Activated T-cell treated with anti-CD3 and anti-CD28 coated beads for 48 hours (primary cell): ENCODE measurements at places on chromosomes 12 and 14.

GRCh38 chr12:101695706-101696105 is 1.7 kb upstream of the CHPT1 start:
- no peak for DNase-seq

- no peak for DNase-seq
Observed at GRCh38 chr12:103269946-103270345, 225.8 kb downstream of the C12orf42 start.

- DNase-seq, result no peak
Observed at GRCh38 chr14:55585854-55586253, 5.8 kb downstream of the KTN1 start.

GRCh38 chr12:63805704-63806672 is 26.3 kb downstream of the RXYLT1 start:
- no peak for DNase-seq

GRCh38 chr14:68690089-68690958 is 102.5 kb downstream of the ZFP36L1 start:
- no peak for DNase-seq

DNA sequence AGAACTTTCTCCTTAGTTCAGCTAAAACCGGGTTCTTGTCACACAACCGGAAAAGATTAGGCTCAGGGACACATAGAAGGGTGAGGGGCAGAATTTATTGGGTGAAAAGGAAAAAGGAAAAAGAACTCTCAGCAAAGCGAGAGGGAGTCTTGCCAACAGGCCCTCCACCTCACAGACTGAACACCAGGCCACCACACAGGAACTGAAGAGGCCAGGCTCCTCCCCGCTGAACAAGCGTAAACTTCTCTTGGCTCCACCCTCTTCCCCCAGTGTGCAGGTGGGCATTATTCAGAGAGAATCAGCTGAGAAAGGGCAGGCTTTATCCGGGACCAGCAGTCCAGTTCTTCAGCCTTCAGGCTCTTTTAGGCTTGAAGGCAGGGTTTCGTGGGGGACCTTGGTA is 125.6 kb upstream of the FGD4 start:
- DNase-seq, result peak; percentile 21

DNA sequence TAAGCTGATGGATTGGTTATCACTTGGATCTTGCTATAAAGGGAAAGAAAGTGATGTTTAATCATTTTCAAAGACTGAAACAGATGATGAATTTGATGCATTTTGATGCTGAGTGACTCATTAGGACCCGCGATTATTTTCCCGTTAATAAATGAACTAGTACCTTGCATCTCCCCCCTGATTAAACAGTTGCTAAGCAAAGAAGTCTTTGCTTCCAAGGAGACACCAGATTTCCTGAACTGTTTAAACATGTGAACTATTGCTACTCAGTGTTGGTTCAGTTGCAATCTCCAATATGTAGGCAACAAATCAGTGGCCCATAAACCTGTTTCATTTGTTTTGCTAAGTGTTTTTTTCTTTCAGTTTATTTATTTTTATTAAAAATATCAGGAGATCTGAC is 375.2 kb downstream of the AACS start:
- no peak for DNase-seq

DNA sequence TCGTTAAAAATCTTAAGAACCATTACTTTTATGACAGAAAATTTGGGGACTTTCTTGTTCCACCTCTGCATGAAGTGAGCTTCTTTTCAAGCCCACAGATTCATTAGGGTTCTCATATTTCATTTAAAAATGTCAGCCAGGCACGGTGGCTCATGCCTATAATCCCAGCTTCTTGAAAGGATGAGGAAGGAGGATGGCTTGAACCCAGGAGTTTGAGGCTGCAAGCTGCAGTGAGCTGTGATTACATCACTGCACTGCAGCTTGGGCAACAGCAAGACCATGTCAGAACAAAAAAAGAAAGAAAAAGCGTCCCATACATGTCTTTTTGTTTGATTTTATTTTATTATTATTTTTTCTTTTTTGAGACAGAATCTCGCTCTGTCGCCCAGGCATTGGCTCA is 43.4 kb upstream of the ATF1 start:
- no peak for DNase-seq

DNA sequence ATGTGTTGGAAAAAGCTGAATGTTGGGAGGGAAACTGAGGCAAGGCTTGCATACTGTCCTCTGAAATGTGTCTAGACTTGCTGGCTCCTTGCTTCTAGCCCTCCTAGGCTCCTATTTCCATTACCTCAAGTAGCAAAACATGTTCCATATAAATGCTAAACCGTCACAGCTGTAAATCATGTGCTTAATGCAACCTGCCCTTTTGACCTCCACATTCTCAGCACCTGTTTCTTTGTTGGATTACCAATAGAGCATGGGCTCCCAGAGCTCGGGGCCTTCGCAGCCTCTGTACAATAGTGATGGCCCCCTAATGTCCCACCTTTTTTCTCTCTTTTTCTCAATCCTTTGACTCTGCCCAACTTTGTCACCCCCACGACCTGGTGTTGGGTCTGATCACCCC is 23.3 kb downstream of the RERGL start:
- DNase-seq, result no peak

DNA sequence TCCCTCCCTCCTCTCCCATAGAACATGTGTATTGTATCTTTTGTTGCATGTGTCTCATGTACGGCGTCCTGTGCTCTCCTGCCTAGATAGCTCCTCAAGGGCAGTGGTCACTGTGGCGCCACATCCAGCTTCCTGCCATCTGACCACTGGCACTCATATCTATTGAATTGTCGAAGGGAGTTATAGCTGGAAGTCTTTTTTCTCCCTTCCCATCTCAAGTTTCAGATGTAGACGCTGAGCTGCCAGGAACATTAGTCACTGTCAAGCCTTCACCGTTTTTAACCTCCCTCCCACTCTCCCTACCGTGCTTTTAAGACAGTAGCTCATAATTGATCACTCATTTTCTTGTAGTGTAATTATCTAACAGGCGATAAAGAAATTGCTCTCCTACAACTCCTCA is 33.0 kb downstream of the MTHFD1 start:
- no peak for DNase-seq

GRCh38 chr14:67285876-67286452 is 44.7 kb downstream of the PALS1 start:
- no peak for DNase-seq

DNA sequence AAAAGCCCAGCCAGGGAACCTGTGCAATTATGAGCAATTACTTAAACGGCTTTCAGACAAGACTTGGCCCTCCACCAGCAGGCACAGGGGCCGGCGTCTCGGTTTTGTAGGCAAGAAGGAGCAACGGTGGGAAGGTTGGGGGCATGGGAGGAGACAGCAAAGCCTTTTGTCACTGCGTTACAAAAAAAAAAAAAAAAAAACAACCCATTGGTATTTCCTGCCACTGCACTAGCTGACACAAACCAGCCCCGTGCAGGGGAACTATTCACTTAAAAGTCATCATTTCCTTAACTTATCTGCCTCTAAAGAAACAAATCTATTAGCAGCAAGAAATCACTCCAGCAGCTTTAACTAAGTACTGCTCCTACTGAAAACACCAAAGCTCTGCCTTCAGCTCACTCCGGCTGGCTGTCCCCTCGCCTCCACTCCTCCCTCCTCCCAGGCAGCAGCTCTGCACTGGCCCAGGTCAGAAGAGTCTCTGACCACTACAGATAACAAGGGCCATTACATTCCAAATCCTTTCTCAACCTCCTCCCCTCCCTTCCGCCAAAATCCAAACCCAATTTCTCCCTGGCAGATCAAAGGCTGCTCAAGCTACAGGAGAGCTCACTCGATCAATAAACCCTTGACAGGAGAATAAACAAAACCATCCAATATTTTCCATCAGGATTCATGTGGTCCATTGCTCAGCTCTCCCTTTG is 105.2 kb upstream of the CDKN3 start:
- no peak for DNase-seq

DNA sequence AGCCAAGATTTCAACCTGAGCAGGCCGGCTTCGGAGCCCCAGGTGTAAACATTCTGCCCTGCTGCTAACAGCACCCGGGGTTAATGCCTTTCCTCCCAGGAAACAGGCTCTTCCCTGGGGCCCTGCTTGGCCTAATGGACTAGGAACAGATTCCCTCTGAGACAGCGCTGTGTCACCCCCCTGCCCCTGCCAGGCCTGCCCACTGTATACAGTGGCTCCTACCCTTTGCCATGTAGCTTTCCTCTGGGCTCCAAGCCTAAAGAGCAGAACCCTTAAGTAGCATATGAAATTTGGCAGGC is 28.3 kb upstream of the BCDIN3D start:
- no peak for DNase-seq

GRCh38 chr14:53375599-53375998 is 222.5 kb upstream of the DDHD1 start:
- DNase-seq, result no peak

DNA sequence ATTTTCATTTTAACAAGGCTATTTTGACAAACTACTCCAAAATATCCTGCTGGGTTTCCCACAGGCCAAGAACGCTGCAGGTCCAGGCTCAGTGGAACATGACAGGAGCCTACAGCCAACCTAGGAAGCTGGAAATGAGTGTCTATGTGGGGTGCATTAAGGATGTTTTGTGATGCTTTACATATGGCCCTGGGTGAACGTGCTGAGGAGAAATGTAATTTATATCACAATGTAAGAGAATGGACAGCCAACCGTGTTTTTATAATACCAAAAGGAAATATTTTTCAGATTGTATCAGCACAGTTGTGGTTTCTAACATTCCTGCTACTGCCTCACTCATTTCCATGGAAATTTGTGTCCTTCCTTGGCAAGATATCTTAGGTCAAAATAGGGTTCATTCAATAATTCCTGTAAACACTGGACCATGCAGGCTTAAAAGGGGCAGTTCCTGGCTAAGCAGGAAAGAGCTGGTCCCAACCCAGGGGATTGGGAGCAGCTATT is 51.5 kb downstream of the ST8SIA1 start:
- no peak for DNase-seq

GRCh38 chr14:101605836-101606235 is 44.5 kb downstream of the DIO3 start:
- no peak for DNase-seq

- no peak for DNase-seq
Observed at GRCh38 chr12:86711731-86712130, 455.5 kb upstream of the MGAT4C start.

- no peak for DNase-seq
Observed at GRCh38 chr14:92616178-92616577, 102.6 kb downstream of the RIN3 start.

- no peak for DNase-seq
Observed at GRCh38 chr12:52942066-52942900, 6.6 kb upstream of the KRT18 start.

GRCh38 chr14:63203618-63204406 is 431 bp upstream of the RHOJ start:
- DNase-seq, result no peak

- DNase-seq, result no peak
Observed at GRCh38 chr12:128727999-128728398, 95.8 kb downstream of the SLC15A4 start.

DNA sequence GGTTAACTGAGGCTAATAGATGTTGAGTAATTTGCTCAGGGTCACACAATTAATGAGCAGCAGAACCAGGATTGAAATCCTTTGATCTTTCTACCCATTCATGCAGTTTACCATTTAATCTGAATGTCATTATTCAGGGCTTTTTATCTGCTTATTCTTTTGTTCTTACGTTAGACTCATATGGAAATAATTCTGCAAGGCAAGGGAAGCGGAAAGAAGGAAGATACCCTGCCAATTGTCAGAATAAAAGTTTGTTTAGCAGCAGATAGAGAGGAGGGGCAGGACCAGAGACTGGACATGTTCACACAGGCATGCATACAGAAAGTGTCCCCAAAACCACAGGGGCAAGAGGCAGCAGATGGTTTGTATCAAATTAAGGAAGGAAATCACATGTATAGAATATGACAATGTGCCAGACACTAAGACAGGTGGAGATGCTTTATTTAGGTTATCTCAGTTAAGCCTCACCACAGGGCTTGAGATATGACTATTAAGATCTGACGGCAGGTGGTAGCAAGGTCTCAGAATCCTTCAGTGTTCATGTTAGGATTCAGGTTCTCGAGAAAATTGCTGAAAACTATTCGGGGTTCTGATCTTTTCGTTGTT is 29.8 kb downstream of the BRMS1L start:
- no peak for DNase-seq

- DNase-seq, result no peak
Observed at GRCh38 chr12:712172-712863, 40.1 kb upstream of the WNK1 start.

- no peak for DNase-seq
Observed at GRCh38 chr14:59407246-59408010, 57.8 kb downstream of the GPR135 start.

DNA sequence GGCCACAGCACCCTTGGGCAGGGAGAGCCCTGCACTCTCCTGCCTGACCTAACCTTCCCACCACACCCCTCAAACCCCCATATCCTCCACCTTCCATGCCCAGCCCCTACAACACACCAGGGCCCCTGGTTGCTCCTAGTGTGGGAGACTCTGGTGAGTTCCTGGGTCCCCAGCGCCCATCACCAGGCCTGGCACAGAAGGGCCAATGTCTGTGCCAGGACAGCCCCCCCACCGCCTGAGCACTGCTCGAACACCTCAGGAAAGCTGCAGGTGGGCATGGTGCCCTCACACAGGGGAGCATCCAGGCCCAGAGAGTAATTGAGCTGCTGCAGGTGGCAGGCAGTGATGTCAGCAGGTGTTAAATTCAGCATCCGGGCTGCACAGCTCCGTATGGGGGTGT is 15.2 kb downstream of the ADCY6 start:
- DNase-seq, result no peak

DNA sequence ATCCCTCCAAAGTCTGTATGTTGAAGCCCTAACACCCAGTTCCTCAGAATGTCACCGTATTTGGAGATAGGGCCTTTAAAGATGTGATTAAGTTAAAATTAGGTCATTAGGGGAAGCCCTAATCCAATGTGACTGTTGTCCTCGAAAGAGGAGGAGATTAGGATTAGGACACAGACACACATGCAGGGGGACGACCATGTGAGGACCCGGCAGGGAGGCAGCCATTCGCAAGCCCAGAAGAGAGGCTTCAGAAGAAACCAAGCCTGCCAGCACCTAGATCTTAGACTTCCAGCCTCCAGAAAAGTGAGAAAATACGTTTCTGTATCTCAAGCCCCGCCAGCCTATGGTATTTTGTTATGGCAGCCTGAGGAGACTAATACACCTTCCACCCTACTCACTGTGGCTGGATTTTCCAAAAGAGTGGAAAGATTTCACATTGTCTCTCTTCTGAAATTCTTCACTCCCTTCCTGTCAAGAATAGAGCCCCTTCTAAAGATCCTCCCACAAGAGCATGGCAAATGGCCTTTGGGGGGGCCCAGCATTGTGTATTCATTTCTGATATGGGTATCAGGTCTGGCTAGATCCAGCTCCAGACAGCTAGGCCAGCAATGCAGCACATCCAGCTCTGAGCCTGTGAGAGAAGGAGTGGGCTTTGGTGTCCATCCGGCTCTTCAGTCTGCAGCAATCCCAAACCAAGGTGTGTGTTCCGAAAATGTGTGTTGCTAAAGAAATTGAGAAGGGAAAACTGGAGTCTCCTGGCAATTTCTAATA is 15.4 kb upstream of the UBC start:
- no peak for DNase-seq

DNA sequence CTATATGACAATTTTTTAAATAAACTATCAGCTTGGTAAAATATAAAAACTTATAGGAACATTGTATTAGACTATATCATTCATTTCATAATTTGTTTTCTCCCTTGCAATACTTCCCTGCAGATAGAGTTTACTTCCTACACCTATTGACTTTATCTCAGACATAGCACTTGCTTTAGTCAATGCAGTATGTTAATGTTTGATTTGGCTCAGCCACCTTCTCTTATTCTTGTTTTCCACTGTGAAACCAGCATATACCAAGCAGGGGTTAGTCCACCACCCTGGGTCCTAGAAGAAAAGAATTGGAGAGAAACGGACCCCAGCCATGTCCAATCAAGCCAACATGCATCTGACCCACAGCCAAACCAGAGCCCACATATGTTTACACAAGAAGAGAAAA is 10.4 kb upstream of the SOX5 start:
- DNase-seq, result no peak
